Hypothalamus (tissue), 51 donors: ENCODE measurements at places on chromosomes 2 and 18.

DNA sequence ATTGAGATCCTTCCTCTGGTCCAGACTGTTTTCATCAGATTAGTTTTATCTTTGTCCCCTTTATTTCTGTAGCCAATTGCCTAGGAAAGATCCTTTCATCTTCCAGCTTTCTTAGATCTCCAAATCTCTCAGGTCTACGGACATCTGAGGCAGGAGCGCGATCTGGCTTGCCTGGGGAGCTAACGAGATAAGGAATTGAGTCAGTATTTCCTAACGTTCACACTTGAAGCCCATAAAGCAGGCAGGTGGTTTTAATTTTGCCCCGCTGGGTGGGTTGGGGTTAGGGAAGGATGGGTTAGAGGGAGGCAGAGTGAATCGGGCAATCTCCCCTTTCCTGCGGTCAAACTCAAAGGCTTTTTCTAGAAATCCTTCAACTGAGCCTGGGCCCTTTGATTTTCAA is 727 bp upstream of the TTLL4 start:
- no peak for DNase-seq

DNA sequence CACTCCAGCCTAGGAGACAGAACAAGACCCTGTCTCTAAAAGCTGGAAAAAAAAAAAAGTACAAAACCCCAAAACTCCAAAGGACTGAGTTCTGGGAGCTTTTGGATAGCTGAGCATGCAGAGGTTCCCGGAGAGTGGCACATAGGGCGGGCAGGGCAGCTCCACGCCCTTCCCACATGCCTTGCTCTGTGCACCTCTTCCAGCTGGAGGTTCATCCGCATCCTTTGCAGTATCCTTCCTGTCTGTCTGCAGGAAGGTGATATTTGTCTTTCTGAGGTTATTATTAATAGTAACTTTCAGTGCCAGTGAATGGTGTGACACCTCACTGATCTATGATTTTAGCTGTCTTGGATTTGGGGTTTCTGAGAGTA is 70.2 kb downstream of the INPP4A start:
- no peak for DNase-seq

GRCh38 chr2:216404010-216404618 is 8.2 kb upstream of the SMARCAL1 start:
- no peak for DNase-seq

- no peak for DNase-seq
Measured at GRCh38 chr2:232744963-232745362, 31.4 kb downstream of the KCNJ13 start.

DNA sequence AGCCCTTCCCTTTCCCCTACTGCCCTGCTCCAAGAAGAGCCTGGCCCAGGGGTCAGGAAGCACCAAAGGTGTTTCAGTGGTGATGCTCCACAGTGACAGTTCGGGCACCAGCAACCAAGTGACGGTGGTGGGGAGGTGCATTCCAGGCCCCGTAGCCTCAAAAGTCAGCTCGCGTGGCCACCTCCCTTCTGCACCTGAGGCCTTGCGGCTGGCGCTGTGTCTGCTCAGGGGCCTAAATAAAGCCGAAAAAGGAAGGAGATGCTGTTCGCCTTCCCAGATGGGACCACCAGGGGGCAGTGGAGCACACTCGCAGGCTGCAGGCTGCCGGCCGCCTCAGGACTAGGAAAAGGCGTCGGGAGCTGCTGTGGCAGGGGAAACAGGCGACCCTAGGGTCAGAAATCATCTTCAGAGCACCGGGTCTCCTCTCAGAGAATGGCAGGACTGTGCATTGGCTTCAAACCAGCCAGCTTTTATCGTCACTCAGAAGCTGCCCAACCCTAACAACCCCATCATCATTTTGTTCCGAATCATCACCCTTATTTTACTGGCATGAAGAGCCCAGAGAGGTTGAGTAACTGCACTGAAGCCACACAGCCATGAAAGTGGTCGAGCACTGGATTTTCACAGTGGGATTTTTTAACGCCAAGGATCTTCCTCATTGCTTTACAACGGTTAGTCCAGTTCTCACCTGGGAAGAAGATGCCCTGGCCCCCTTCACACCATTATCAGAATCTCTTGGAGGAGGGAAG is 213.0 kb upstream of the CELF4 start:
- DNase-seq: peak; percentile 31

GRCh38 chr2:135162377-135162776 is 110.3 kb downstream of the RAB3GAP1 start:
- no peak for DNase-seq

DNA sequence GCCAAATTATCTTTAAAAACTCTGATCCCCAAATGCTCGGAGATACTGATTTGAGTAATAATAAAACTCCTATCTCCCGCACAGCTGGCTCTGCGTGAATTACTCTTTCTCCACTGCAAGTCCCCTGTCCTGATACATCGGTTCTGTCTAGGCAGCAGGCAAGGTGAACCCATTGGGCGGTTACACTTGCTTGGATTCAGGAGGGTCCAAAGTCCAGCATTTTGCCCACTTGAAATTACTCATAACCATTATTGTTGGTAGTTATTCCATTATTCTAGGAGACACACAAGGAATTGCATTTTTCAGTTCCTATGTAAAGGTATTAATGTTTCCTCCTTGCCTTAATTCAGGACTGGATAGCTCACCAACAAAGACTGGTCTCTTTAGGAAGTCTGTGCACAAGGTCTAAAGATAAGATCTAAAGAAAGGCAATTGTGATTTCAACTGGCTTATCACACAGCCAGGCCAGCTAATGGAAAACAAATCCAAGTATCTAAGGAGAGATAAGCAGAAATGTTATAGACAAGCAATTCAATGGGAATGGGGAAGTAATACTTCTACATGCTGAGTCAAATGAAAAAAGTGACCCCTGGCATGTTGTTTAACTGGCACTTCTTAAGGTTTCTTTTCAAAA is 23.2 kb upstream of the NPC1 start:
- no peak for DNase-seq

- no peak for DNase-seq
Measured at GRCh38 chr18:8610459-8610851, 1.2 kb downstream of the RAB12 start.

DNA sequence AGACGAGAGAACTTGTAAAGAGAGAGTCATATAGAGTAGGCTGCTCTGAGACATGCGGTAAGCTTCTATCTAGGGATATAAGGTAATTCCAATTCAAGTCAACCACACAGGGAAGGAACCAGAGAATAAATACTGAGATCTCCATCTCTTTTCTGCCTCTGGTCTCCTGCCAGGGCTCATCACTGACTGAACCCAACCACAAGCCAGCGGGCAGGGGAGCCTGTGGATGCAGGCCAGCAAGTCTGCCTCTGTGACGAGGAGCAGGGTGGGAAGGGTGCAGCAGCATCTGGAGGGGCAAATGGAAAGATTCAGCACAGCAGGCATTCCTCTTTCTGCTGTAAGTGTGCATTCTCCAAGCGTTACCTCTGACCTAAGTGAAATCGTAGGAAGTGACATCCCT is 82.2 kb downstream of the ICOS start:
- DNase-seq: no peak

- no peak for DNase-seq
Measured at GRCh38 chr2:156455361-156455975, 19.3 kb downstream of the GPD2 start.

- DNase-seq: no peak
Measured at GRCh38 chr18:31508781-31509180, 10.8 kb downstream of the DSG2 start.

GRCh38 chr2:158686210-158686691 is 108.9 kb upstream of the DAPL1 start:
- DNase-seq: peak; percentile 66

DNA sequence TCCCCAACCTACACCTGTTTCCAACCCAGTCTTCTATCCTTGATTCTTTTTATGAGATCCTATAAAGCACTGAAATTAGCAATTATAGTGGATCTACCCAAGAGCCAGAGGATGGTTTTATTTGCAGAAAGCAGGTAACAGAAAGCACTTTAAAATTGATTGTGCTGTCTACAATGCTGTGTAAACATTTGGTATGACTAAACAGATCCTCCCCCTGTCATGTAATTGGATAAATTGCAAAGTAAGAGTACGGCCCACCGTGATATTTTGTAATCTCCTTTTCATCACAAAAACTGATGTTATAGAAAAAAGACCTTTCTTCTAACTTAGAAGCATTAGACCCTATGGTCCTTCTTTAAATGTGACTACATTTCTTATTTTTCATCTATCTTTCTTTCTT is 11.3 kb upstream of the PPP3R1 start:
- DNase-seq: no peak

- DNase-seq: no peak
Measured at GRCh38 chr2:25297738-25298137, 44.0 kb downstream of the DNMT3A start.

DNA sequence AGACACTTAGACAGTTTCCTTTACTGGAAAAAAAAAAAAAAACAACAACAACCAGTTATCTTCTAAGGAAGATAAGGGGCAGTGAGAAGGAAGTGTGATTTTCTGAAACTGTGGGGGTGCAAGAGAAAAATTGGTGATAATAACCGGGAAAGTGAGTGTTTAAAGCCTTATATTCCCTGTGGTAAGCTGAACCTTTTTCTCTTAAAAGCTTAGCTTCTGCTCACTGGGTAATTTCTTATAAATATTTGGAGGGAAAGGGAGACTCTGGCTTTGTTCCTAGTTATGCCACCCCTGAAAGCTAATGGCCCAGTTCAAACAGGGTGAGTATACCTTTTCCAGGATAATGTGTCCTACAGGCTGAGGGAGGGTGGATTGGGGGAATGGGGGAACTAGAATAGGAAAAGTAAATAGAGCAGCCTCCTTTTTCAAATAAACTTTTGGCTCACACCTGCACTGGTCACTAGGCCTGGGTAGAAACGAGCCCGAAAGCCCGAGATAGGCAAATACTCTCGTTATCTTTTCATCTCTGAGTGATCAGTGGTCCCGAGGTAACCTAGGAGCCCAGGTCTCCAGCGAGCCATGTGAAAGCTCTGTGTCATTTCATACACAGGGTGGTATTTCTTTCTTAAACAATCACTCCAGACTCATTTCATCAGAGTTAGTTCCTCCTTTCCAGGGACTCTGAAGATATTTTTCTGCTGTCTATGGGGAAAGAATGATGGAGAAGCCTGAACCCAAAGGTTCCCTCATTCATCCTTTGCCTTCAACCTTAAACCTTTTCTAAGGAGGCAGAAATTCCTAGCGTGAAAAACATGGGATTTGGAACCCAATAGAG is 15.5 kb upstream of the SRBD1 start:
- no peak for DNase-seq

DNA sequence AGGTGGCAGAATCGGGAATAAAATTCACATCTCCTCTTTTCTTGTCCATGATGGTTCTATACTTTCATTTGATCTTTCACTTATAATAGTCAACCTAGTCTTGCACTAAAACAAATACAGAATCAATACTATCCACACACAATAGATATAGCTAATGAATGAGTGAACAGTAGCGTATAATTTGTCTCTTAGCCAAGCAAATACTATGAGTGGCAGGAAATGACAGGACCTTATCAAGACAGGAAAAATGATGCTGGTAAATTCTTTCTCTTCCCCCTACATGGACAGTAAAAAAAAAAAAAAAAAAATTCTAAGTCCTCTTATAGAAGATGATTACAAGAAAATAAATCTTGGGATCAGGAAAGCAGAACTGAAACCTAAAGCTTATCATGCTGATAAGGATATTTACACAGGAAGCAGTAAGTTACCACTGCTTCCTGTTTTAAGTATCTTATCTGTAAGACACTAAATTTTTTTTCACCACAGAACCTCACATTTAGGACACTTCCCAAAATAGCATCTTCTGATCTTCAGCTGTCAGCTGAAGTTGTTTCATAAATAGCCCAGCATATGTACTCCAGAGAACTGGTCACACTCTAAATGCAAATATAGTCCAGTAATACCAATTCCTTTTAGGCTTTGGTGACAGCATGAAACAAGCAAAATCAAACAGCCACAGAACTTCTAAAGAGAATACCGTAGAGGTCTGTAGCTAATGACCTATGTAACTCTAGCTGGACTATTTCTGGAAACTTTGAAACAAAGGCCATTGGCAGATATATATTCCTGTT is 27.0 kb downstream of the IRS1 start:
- no peak for DNase-seq
